Stimulated activated CD4-positive, alpha-beta T cell treated with anti-CD3 and anti-CD28 coated beads, Interleukin-15, amount 100 ng/mL, for 1 hour (primary cell): ENCODE measurements at places on chromosomes 13 and 19.
A peak's percentile ranks its signal among the peaks of the same experiment; 100 is the strongest.

DNA sequence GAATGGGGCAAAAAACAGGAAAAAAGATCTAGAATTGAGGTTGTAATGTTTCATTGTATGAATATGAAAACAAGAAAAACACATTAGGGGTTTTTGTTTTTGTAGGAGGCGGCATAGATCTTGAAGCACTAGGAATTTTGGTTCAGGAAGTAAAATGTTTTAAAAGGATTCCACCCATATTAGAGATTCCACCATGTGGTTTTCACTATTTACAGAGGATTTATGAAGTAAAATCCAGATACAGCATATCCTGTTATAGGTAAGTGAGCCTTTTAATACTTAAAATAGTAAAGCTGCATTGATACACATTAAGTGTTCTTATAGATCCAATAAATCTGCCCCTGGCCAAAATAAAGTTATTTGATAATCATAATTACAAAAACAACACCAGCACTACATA is 61.4 kb downstream of the MICU2 start:
- no peak for DNase-seq

GRCh38 chr13:20873348-20873747 is 29.2 kb downstream of the XPO4 start:
- DNase-seq = no peak

- no peak for DNase-seq
These were observed 13.2 kb downstream of the DHX34 start for GRCh38 chr19:47362321-47362720.

DNA sequence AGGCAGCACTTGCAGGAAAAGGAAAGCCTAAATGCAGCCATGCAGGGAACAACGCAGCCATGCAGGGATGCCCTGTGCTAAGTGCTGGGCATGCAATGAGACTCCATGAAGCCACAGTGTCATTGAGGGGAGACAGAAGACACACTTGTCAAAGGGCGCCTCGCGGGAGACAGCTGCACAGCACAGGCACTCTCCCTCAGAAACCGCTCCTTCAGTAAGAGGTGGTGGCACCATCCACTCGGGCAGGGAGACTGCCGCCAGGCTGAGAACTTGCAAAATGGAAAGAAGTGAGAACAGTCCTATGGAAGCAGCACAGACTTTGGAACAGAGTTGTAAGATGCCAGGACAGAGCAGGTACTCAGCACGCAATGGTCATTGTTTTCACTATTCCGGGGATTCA is 51.1 kb downstream of the GGACT start:
- no peak for DNase-seq

GRCh38 chr13:32228330-32229041 is 86.7 kb downstream of the ZAR1L start:
- DNase-seq = no peak

- DNase-seq = no peak
These were observed 71.1 kb downstream of the ZNF429 start for GRCh38 chr19:21576481-21576880.

DNA sequence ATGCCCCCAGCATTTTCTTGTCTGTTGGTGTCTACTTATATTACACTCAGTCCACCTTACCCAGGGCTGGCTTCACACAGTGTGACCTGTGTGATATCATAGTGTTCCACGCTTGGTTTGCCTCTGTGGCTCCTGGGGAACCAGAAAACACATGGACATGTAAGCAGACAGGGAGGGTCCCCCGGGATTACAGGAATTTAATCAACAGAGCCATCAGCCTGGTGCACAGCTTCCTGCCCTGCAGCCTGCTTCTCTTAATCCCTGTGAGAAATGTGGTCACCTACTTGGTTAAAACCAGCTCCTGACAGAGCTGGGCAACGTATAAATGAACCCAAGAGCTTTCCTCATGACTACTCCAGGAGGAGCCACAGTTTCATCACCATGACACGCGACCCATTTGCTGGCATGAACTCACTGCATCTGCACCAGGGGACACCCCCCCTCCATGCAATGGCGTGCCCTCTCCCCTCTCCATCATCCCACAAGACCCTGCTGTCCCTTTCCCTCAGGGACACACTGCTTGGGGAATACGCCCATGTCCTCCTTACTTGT is 152.1 kb downstream of the UQCRFS1 start:
- no peak for DNase-seq

DNA sequence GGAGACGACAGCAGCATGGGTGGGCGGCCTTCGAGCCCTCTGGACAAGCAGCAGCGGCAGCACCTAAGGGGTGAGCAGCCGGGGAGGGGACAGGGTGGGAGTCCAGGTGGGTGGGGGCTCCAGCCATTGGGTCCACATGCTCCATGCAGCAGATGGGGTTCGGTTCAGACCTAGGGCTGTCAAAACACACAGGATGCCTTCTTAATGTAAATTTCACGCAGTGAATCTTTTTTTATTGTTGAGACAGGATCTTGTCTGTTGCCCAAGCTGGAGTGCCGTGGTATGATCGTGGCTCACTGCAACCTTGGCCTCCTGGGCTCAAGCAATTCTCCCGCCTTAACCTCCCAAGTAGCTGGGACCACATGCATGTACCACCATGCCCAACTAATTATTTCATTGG is 15.9 kb downstream of the PGLS start:
- no peak for DNase-seq

DNA sequence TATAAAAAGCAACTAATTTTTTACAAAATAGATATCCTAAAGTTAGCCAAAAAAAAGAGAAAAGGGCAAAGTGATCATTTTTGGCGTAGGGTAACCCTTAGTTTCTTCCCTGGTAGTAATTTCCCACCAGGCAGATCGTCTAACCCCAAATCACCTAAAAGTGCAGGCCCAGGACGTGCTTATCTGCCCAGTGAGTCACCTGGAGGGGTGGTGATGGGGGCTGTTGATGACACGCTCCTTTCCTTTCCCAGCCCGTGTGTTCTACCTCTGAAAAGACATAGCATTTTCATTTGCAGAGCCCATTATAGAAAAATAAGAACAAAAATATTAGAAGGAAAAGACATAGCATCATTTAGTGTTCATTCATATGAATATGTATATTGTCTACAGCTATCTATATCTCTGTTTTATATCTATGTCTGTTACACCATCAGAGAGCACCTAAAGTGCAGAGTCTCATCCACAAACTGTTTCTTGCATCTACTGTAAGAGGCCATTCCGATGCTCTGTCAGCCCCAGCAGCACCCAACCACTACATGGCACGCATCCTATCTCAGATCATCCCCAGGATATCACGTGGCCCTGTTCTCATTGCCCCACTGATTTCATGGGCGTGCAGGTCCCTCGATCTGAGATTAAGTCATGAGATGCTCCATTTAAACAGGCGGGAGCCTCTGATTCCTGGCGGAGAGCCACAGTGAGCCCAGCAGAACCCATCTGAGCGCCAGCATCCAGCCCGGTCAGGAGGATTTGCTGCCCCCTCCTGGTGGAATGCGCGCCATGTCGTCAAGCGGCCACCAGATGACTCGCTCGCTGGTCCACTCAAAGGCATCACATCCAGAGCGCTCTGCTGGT is 8.5 kb upstream of the LILRB3 start:
- DNase-seq = peak; percentile 78

DNA sequence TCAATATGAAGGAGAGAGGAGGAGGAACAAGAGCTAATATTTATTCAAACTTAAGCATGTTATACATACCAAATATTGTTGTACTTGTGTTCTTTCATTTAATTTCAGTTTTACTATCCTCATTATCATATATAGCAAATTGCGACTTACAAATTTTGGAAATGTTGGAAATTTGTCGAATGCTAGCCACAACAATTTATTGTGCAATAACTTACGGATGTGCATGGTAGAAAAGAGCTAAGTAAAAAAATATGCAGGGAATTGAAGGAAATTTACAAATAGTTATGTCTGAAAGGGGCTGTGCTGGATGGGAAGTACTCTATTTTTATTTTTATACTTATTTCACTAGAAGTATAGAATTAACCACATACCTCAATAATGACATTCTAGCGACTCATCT is 376.3 kb downstream of the PCDH20 start:
- DNase-seq = no peak

DNA sequence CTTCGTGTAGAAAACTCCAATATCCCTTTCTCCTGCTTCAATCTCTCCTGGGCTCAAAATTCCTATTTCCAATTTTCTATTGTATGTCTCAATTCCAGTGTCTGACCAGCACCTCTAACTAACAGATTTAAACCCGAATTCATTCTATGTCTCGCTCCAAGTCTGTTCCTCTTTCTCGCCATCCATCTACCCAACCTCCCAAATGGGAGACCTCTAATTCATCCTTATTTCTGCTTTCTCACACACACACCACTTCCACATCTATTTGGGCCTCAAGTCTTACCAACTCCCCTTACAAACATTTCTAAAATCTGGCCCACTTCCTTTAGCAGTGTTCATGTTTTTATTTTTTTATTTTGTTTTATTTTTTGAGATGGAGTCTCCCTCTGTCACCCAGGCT is 53.3 kb downstream of the MBD3L2B start:
- DNase-seq = no peak

- no peak for DNase-seq
These were observed 20.3 kb upstream of the GGACT start for GRCh38 chr13:100608906-100609305.

DNA sequence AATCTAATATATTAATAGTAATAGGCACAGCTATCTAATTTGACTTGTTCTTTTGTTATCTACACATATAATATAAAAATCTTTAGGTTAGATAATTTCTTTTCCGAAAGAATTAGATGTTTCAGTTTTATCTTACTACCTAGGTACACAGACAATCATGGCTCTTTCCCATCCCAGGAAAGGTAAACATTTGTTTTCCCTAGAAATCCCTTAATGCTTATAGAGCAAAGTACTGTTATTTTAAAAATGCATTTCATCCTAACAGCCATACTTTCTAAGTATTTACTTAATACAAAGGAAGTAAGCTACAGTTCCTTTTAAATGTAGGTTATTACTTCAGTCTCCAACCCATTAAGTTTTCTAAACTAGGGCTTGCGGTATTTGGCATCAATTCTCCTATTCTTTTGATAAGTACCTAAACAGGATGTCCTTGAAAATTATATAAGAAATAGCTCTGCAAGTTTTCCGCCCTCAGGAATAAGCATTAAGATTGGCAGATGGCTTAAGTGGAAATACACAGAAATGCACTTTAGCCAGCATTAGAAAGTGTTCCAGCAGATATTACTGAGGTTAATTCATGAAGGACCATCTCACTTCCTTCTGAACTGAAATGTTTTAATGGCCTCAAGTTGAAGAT is 616.2 kb upstream of the SPRY2 start:
- DNase-seq = no peak

DNA sequence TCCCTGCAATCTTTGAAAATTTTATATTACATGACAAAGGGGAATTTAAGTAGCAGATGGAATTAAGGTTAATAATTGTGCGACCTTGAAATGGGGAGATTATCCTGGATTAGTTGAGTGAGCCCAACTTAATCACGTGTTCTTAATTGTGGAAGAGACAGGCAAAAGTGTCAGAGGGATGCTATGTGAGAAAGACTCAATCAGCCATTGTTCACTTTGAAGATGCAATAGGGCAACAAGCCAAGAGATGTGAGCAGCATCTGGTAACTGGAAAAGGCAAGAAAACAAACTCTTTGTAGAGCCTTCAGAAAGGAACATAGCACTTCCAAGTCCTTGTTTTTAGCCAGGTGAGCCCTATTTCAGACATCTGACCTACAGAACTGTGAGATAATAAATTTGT is 247.7 kb downstream of the SLITRK1 start:
- DNase-seq = no peak

- no peak for DNase-seq
These were observed 28.6 kb upstream of the SCEL start for GRCh38 chr13:77506874-77507273.

GRCh38 chr13:110116072-110116487 is 190.9 kb downstream of the COL4A1 start:
- peak; percentile 23 for DNase-seq

DNA sequence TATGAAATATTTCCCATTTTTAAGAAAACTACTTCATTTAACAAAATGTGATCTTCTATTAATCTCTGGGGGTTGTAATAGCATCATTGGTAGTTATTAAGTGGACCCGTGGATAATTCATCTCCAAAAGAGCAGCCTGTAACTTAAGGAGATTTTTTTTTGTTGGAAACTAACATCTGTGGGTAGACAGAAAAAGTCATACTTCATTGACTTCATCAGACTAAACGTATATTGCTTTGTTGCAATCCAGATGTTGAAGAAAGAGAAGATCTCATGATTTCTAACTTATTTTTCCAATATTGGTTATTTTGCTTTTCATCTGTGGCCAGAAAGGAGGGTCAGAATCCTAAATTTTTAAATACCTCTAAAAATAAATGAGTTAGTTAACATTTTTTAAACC is 296.5 kb upstream of the MIR17HG start:
- no peak for DNase-seq

- DNase-seq = no peak
These were observed 4.2 kb upstream of the PLAUR start for GRCh38 chr19:43674183-43674582.

- DNase-seq = no peak
These were observed 107.9 kb upstream of the SLC7A1 start for GRCh38 chr13:29703421-29703820.

GRCh38 chr19:13117772-13118423 is at the start of gene NACC1:
NACC1 (plus strand) TSS chr19:13118264; CDS start chr19:13135208, 16,944 bp downstream.
- DNase-seq = peak; percentile 78

DNA sequence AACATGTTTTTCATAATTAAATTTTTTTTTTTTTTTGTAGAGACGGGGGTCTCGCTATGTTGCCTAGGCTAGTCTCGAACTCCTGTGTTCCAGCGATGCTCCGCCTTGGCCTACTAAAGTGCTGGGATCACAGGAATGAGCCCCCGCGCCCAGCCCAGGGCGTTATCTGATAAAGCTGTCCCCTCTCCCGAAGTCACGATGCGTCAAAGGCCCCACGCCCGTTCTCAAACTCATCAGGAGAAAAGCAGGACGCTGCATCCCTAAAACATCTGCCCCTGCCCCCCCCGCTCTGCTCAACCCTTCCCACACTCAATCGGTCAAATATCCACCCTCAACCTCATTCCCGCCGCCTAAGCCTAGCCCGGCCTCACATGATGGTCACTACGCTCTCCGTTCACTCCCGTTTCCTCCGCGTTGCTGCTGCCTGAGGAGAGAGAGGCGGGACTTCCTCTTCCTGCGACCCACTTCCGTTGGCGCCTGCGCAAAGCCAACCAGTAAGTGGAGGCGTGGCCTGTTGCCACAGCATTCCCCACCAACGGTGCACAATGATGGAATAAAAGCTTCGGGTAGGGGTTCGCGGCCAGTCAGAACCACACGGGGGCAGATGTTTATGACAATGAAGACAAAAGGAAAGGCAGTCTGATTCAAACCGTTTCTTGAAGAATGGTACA is at the start of gene SNRPD2:
Gene SNRPD2 (minus strand): TSS at position 438 of the 671 bp plus-strand sequence. CDS start 65 bp downstream, at position 373.
- DNase-seq = peak; percentile 87

DNA sequence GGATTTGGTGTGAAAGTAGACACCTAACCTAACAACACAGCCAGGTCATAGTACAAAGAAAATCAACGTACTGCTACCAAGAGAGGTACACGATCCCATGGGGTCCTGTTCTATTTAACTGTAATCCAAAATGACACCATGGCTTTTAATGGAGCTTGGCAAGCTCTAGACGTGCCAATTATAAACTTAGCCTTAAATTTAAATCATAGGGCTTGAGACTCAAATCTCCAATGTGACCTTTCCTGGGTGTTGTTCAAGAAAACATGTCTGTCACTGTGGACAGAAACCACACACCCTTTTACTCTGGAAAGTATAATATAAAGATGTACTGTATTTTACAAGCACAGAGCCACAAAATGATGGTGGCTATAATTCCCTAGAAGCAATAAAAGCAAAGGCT is 299.3 kb downstream of the ENOX1 start:
- DNase-seq = no peak
